ENCODE measurements at places on chromosomes 2 and 18.

- DNase-seq: no peak
Observed at GRCh38 chr2:211901226-211901846, 637.3 kb downstream of the ERBB4 start.

GRCh38 chr2:31270131-31270530, 36.2 kb downstream of the EHD3 start:
- no peak for DNase-seq

DNA sequence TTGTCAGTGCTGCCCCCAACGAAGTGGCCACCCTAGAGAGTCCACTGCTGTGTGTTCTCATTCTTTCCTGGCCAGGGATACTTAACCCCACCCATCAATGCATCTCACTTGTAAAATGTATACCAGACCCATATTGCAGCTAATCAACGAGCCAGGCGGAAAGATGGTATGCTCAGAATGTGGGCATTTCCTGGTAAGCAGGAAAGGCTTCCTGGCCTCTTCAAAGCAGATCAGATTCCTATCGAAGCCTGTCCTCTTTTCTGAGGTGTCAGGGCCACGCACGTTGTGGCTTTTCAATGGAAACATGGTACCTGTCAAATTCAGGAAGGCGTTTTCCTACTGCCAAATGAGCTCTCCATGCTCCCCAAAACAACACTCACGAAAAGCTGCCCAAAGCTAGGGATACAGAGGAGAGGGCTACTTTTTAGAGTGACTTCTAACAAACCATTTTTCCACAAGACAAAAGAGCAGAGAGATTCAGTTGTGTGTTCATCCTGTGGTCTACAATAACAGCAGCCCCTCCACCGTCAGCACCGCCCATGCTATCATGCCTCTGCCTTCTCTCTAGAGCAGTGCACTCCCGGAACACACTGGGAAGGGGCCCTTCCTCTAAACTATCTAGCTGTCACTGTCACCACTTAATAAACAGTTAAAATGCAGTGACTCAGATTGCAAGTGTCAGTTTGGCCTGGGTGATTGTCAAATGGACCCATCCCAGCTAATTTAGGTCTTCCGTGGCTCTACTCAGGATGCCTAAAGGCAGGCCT, 535.1 kb downstream of the RNF144A start:
- DNase-seq: no peak

DNA sequence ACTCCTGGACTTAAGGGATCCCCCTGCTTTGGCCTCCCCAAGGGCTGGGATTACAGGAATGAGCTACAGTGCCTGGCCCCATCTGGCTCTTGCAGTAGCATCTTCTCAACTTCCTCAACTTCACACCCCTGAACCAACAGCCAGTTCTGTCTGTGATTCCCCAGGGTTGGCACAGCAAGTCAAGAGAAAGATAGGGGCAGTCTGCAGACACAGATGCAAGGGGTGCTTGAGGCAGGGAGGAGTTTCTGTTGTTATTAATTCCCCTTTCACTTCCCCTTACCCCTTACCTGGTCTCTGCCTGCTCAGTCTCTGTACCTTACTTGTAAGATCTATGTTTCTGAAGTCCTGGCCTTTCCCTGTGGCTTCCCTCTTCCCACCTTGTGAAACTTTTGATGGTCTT, 54.1 kb upstream of the MEX3C start:
- DNase-seq: no peak

- no peak for DNase-seq
Observed at GRCh38 chr2:217795706-217796465, 206.9 kb downstream of the TNS1 start.

DNA sequence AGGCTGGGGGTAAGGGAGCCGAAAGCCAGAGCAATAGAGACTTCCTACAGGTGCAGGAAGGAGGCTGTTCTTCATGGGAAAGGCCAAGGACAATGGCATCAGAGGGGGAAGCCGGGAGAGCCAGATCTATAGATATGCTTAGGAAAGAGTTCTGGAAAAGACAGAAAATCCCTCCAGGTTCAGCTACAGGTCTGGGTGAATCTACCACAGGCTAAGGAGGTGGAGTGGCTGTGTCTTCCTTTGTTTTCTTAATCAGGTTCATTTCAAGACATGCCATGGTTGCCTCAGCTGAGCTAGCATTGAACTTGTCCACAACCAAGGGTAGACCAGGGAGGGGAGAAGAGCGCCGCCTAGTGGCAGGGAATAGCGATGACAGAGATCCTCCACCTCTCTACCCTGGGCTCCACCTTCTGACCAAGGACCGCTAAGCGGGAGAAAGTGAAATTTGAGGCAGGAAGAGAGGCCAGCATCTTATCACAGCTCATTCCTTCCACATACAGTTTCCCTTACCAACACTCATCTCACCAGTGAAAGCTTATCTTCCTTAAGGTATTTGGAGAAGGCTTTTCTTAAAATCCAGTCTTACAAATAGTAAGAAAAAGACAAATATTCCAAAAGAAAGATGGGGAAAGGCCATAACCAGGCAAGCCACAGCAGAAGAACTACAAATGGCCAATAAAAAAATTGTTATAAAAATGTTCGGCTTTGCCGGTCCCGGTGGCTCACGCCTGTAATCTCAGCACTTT, 74.2 kb downstream of the VIT start:
- peak; percentile 7 for DNase-seq

GRCh38 chr2:69007603-69008002, 5.4 kb upstream of the ANTXR1 start:
- no peak for DNase-seq

GRCh38 chr18:28837100-28837499, 660.2 kb upstream of the CDH2 start:
- no peak for DNase-seq

DNA sequence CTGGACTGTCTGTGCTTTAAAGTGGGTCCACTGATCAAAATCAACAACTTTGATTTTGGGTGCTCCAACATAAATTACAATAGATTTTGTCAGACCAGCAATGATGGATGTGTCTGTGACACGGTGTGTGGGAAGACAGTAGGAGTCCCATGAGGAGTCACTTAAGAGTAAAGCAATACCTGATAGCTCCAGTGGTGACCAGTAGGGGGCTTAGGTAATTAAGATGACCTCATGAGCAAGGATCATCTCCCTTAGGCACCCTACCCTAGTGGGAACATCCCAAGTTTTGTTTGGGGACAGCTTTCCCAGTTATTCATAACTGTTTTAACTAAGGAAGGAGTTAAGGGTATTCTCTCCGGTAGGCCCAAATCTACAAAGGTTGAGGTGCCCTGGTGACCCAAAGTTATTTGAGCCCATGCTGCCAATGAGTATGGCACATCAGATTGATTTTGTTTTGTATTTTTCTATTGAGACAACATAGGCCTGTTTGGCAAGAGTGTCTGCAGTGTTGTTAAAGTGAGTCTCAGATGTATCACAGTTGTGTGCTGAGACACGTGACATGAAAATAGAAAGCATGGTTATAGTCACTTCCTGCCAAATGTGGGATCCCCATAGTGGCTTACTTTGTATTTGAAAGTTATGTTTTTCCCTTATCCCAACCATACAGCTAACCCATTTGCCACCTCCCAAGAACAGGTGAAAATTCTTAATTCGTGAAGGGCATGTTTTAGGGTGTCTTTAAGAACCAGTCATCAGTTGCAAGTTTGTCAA, 1337.6 kb upstream of the SLC39A10 start:
- DNase-seq: no peak

DNA sequence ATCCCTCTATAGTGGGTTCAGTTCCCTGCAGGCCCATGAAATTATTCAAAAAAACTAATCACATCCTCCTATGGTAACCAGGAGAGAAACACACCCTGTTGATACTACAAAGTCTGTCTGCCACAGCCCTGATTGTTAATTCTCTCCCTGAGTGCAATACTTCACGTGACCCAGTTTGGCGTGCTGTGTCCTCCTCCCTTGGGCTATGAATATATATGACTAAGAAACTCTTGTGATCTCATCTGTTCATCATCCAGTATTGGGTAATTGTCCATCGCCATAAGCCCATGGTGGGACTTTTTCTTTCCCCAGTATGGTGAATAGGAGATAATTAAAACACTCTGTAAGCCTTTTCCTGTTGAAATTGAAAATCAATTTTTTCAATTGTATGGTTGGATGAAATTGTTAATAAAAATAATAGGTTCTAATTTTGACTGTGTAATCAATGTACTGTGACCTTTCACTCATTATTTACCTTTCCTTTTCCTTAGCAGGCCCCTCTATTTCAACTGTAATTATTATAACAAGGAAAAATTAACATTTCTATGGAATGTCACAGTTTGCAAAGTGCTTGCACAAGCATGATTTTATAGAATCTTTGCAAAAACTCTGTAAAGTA, 1822.6 kb downstream of the SUCLG1 start:
- no peak for DNase-seq

DNA sequence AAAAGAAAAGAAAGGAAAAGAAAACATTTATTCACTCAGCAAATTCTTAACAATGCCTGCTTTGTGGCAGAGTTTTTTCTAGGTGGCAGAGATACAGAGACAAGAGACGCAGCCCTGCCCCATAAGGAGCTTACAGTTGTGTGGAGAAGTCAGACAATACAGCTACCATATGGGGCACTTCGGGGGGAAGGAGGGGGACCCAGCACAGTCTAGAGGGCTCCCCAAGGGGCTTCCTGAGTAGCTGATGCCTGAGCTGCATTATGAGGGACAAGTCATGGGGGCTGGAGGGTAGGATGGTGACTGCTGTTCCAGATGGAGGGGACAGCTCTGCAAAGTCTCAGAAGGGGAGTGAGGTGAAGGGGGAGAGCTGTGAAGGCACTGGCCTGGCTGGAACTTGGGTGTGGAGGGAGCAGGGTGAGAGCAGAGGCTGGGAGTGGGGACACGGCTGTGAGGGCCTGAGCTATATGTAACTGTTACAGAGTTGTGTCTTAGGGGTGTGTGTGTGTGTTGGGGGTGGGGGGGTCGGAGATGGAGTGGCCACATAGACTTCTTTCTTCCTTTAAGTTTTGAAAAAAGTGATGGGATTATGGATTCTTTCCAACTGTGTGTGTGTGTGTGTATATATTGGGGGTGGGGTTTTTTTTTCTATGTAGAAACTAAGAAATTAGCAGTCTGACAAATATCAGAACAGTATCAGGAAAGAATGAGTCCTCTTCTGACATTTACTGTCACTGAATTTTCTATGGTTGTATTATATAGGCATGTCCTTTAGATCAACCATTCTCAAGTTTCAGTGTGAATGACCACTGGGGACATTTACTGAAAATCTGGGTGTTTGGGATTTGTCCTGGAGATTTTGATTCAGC, 66.0 kb upstream of the HAAO start:
- DNase-seq: no peak

DNA sequence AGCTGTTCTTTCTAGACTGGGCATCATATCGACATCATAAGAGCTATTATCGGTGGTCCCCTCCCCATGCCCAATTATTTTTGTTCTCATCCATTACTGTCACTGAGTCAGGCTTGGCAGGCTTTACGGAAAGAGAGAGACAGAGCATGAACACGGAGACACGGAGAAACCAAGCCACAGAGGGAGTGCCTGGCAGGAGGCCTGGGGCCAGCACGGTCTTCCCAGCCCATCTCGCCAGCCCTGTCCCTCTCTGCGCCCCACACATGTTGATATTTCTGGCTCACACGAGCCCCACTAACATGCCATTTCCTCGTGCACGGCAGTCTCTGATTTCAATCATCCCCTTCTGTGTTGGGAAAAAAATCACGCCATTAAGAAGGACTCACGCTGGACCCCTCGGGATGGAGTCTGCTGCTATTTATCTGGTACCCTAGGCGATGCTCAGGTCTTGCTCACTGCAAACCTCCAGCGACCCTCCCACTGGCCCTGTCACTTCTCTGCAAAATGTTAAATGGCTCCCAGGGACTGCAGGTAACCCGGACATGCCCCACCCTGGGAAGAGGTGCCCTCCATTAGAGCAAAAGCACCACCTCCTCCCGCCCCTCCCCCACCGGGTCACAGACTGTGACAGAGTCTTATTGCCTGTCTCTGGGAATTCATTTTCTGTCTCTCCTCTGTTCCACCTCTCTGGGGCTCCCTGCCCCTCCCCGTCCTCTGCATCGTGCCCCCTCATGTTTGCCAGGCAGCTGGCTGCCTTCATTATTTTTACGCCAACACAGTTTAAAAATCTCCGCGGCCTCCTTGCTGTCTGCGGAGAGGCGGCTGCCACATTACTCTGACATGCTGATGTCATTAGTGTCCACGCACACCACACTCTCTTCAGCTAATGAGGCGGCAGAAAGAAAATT, 40.1 kb upstream of the GBX2 start:
- no peak for DNase-seq

DNA sequence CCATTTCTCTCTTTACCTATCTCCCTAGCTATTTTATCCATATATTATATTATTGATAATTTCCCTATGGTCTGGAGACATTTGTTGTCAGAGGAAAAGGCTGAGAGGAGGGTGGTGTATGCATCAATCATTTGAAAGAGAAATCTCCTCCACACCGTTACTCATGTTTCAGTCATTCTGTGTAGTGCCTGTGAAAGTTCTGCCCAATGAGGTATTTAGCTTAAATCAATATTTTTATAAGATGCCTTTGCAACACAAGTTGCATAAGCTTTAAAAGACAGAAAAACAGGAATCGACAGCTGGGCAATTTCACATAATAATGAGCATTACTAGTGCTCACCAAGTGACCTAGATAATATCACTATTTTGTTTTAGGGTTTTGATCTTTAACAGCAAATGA, 363.7 kb upstream of the FSIP2 start:
- DNase-seq: no peak

DNA sequence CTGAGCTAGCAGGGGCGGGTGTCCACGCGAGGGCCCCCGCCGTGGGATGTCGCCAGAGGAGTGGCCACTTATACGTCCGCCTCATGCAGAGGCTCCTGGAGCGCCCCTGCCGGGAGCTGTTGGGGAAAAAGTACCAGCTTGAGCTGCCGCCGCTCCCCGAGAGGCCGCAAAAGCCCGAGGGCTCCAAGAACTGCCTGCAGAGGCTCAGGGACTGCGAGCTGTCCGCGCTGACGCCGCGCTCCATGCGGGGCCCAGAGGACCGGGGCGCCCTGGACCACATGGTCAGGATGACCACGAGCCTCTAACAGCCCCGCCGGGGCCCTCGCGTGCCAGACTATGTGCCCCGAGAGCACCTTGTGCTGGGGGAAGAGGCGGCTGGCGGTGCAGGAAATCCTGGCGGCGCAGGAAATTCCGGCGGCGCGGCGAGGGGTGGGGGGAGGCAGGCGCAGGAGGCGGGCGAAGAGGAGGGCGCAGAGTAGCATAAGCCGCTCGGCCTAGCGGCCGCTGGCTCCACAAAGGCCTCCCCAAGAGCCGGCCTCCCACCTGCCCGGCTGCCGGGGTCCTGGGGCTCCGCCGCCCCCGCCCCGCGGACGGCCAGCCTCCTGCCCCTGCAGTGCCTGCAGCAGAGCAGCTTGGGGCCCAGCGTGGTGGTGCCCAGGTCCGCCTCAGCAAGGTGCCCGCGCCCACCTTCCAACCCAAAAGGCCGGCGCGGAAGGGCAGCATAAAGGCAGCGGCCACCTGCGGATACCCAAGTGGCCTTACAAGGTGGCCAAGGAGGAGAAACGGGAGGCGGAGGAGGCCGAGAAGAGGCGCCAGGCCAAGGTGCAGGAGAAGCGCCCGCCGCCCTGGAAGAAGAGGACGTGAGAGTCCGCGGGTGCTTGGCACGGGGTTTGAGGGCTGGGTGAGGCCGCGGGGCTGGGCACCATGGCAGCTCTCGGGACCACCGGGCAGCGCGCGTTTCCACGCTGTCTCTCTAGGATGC, 42.1 kb upstream of the TRIM43B start:
- DNase-seq: peak; percentile 42

- DNase-seq: no peak
Observed at GRCh38 chr2:234247453-234248180, 197.1 kb downstream of the SPP2 start.

All from stimulated activated CD8-positive, alpha-beta memory T cell treated with anti-CD3 and anti-CD28 coated beads, Interleukin-4, amount 100 ng/mL, for 24 hours (primary cell).